ENCODE measurements at places on chromosomes 5 and 9. TPM values are rescaled to one million over a fixed set of nuclear protein-coding genes. Genes with fewer than 3 reads are reported as not detected.

- no peak for DNase-seq
- no peaks in the 10 kb centered on the region for H3K36me3 ChIP-seq
- H3K4me3 ChIP-seq, result no peak overlapping the region
- H3K4me1 ChIP-seq, result no peaks in the 10 kb centered on the region
- H3K27me3 ChIP-seq, result no peaks in the 10 kb centered on the region
These were observed 9.5 kb upstream of the NFIL3 start for GRCh38 chr9:91433180-91433579.

TMEM215 gene
- total RNA-seq, result not detected

CDH9 gene
- total RNA-seq, result not detected

- DNase-seq, result no peak
- H3K27ac ChIP-seq, result no peak overlapping the region
- no peaks in the 10 kb centered on the region for H3K36me3 ChIP-seq
- H3K4me3 ChIP-seq, result no peak overlapping the region
- H3K27me3 ChIP-seq, result peaks cover 3% of the 10 kb centered on the region
- H3K4me1 ChIP-seq, result no peaks in the 10 kb centered on the region
These were observed 8.8 kb upstream of the UBE2QL1 start for GRCh38 chr5:6439588-6440550.

CAMK2A gene
- total RNA-seq, result 0.22 TPM

DNA sequence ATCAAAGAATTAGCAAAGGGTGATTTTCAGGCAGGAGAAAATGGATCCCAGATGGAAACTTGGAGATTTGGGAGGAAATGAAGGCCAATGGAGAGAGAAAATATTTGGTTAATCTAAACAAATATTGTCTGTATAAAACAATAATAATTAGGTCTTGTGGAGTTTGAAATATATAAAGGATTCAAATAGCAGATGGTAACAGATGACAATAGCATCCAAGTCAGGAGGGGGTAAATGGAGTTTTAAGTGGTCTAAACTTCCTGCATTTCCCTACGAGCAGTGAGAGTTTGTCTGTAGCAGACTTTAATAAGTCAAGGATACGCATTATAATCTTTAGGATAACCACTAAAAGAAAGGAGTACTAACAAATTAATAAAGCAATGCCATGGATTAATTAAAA, 49.0 kb upstream of the GGTA1 start:
- H3K36me3 ChIP-seq, result no peaks in the 10 kb centered on the region
- no peak overlapping the region for H3K27ac ChIP-seq
- DNase-seq, result no peak

SPINK7 gene
- not detected for total RNA-seq

DNA sequence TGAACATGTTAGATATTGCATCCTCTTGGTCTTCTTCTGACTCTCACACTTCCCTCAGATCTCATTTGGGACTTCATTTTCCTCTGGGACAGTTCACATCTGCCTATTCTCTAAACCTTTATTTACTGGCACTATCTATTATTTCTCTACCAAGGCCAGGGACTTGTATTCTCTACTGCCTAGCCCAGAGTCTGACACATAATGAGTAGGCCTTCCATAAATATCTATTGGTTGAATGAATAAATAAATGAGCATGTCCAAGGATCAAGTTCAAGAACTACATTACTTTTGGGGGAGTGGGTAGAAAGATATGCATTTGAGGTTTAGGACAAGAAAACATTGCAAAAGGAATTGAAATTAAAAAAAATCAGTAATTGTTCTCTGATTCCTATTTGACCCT, 250.3 kb downstream of the TRIM32 start:
- H3K36me3 ChIP-seq, result no peaks in the 10 kb centered on the region
- no peak for DNase-seq
- H3K4me3 ChIP-seq, result no peak overlapping the region
- no peaks in the 10 kb centered on the region for H3K4me1 ChIP-seq

Measured in CD4-positive, alpha-beta T cell (primary cell).